ENCODE measurements at places on chromosomes 11 and 22.

DNA sequence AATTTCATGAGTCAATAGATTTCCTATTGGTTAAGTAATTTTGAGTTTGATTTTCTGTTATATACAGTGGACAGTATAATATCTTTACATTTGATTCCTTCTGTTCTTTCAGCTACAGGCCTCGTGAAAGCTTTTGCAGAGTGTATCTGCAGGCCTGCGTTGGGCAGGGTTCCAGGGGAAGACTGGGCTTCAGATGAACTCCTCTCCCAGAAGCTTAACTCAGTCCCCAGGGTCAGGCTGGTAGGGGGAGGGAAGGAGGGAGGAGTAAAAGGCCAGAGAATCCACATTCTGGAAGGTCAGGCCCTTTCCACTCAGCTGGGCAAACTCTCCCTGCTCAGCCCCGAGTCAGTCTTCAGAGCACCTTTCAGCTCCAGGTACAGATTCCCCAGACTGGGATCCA is 100.4 kb upstream of the NECTIN1 start:
- no peak for DNase-seq

- DNase-seq = no peak
These were observed 3.5 kb downstream of the ANO9 start for GRCh38 chr11:438101-438844.

GRCh38 chr22:19760951-19761724 is 560 bp downstream of the TBX1 start:
- no peak for DNase-seq

- DNase-seq = no peak
These were observed 56.2 kb downstream of the NFAM1 start for GRCh38 chr22:42375982-42376381.

Data from stimulated activated CD8-positive, alpha-beta memory T cell treated with anti-CD3 and anti-CD28 coated beads, Interleukin-15, amount 100 ng/mL, for 24 hours (primary cell).